ENCODE measurements at places on chromosomes 3 and 15.
A peak's percentile ranks its signal among the peaks of the same experiment; 100 is the strongest.

DNA sequence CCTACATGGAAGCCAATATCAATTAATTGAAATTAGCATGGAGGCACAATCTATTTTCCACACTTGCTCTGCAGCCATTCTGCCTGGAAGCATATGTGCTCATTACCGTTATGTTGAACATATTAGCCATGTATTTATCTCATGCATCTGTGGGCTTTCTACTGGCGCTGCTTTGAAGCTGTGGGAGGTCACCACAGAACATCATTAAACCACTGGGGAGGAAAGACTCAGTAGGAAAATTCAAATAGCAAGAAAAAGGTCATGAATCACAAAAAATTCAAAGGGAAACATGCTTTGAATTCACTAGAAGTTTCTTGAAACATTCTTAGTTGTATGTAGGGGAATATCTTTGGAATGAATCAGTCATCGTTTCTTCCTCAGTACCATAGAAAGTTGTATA, 652.5 kb downstream of the EDEM1 start:
- DNase-seq, result no peak

DNA sequence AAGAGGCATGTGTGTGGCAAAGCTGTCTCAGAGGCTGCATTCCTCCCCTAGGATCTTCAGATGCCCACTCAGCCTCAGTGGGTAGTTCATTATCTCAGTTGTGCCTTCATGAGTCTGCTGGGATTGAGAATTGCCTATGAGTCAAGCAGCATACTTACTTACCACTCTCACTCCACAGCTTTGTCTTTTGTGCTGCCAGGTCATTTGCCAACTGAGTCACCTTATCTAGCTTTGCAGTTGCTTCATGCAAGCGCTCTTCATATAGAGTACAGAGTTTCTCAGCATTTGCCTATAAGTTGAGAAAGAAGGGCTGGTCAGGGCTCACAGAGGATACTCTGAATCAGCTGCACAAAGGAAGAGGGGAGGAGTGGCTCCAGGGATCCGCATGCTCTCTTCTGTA, 89.5 kb downstream of the MYH15 start:
- DNase-seq, result peak; percentile 79

- no peak for DNase-seq
Observed at GRCh38 chr3:172630316-172630715, 80.6 kb downstream of the NCEH1 start.

DNA sequence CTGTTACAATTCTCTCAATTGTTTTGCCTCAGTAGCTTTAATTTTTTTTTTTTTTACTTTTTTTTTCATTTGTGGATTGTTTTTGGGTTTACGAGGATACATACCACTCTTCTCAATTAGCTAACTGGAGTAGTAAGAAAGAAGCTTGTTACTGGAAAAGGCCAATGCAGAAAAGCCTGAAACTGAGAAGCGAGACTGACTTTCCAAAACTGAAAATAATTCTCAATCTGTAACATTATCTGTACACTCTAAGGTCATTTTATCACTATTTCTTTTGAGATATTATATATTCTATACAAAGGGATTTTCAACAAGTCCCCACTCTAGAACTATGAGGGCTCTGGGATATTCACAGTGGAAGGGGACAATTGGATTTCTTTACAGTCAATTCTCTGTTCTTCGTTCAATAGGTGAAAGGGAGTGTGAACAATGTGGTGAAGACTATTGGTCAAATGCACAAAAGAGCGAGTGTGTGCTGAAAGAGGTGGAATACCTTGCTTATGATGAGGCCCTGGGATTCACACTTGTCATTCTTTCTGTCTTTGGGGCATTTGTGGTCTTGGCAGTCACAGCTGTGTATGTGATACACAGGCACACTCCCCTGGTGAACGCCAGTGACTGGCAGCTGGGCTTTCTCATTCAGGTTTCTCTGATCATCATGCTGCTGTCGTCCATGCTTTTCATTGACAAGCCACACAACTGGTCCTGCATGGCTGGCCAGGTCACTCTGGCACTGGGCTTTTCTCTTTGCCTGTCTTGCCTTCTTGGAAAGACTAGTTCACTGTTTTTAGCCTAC, 83.9 kb upstream of the KCNAB1 start:
- DNase-seq, result no peak

GRCh38 chr15:75199357-75199940, 2.2 kb upstream of the C15orf39 start:
- DNase-seq, result no peak

DNA sequence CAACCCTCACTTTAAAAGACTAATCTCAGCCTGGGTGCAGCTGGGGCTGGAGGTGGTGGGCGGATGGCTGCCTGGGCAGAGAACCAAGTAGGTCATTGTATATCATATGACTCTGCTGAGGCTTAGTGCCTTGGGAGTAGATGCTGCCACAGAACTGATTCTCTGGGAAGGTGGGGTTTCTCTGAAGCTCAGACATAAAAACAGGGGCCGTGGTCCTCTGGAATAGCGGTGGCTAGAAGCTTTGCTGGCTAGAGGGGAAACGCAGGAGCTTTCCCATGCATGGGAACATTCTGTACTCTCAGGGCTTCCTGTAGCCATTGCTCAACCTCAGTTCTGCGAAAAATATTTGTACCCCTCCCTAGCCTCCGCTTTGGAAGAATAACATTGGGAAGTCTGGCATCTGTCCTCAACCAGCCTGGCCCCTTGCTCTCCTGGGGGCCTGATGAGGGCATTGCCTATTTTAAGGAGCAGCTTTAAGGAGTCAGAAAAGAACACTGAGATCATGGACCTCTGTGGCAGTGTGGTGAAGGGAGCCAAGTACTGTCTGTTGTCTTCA, 14.7 kb downstream of the TIMP4 start:
- peak; percentile 46 for DNase-seq

DNA sequence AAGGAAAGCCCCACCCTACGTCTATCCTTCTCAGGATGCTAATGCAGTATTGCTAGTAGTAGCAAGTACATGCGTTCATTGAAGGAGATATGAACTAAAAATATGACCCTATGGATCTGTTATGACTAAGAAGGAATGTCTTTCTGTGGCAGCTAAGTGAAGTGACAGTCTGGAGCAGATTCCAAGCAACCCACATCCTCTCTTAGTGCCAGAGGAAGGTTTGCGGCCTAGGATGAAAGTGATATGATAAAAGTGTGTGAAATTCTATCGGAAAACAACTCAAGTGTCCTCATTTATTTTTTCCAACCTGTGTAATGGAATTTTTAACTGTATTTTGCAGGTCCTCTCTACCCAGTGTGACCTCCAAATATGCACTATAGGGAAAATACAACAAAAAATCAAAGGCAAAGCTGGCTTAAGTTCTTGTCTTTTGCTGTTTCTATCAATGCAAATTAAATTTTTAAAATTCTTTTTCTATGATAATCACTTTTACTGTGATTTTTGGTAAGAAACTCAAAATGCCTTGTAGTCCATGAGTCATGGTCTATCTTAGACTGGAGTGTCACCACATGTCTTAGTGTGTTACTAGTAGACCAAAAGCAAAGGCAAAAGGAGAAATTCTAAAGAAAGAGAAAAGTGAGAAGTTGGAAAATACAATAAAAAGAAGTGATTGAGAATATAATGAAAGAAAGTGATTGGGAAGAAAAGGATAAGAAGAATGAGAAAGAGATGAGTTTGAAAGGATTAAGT, 161.2 kb upstream of the TMCO5A start:
- peak; percentile 91 for DNase-seq

GRCh38 chr15:51909584-51909983, 62.0 kb downstream of the LEO1 start:
- no peak for DNase-seq

- no peak for DNase-seq
Observed at GRCh38 chr3:46091741-46092701, 64.7 kb upstream of the XCR1 start.

DNA sequence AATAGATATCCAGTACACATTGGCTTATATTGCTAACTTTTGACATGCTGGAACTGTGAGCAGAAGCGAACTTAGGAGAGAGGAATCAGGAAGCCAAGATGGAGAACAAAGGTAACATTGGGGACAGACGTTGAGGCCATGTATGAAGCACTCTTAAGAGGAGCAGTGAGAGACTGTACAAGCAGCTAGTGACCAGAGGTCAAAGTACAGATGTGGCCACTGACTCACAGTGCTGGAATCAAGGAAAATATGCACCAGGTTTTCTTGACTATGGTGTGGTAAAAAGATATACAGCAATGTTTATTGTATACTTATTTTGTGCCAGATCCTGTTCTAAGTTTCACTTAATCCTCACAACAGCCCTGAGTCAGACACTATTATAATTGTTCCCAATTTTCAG, 2.0 kb upstream of the IL20RB start:
- peak; percentile 78 for DNase-seq

DNA sequence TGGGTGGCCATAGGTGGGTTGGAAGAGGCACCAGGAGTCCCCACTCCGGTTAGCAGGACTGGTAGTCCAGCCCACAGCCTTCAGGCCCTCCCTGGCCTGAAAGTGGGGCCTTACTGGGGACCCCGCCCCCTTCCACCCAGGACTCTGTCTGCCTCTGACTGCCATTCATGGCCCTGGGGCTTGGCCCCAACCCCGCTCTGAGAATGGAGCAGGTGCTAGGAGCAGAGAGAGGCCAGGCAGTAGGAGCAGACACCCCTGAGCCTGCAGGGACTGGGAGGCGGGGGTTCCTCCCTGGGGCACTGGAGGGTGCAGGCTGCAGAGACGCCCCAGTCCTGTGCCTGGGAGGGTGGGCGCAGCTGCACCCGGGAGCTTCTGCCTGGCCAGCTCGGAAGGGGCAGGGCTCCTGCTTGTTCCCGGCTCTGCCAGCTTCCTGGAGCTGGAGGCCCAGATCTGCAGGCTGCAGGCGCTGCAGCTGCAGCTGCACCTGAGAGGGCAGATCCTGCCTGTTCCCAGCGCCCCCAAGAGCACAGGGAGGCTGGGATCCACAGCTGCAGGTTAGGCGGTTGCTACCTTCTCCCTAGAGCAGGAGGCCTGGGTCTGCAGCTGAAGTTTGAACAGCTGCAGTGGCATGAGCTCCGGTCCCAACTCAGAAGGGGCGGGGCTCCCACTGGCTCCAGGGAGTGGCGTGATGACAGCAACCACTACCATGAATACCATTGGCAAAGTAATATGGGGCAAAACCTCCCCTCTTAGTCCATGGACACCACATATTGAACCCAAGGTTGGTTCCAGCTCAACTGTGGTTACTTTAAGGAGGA, 194.7 kb downstream of the SQOR start:
- DNase-seq, result no peak

DNA sequence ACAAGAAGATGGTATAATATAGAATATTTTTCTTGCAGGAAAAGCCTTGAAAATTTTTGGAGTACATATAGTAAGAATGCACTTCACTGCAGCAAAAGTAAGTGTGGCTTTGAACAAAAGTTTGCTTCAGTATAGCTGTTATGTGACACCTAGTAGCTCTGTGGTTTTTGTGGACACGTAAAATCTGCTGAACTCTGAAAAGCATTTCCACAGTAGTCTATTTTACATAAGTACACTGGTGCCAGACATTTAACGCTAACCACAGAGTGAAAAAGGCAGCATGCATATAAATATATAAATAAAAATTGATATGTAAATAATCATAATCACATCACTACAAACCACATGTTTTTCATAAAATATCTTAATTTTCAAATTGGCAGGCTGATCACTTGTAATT, 39.8 kb downstream of the CGGBP1 start:
- no peak for DNase-seq

GRCh38 chr3:185280572-185281365, 26.9 kb upstream of the EHHADH start:
- DNase-seq, result peak; percentile 59

GRCh38 chr3:197362081-197362480, 63.7 kb upstream of the DLG1 start:
- DNase-seq, result no peak

DNA sequence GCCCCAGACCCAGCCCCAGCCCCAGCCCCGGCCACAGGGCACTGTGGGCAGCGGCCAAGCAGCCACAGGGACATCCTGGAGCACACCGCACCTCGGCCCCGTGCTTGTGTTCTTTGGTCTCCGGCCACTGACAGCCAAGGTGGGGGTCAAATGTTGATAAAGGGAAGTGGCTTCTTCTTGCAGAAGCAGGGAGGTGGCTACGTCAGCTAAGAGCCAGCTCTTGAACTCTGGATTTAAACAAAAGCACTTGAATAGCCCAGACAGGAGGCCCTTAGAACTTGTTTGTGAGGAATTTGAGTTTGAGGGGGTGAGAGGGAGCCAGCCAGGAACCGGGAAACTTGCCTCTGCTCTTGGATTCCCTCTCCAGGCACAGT, 135.8 kb upstream of the ABHD17C start:
- no peak for DNase-seq

- DNase-seq, result no peak
Observed at GRCh38 chr3:1661839-1662238, 436.8 kb upstream of the CNTN4 start.

GRCh38 chr3:24439021-24439420, 55.6 kb downstream of the THRB start:
- no peak for DNase-seq

- DNase-seq, result peak; percentile 63
Observed at GRCh38 chr3:157572559-157573270, 69.5 kb upstream of the VEPH1 start.

GRCh38 chr3:101938262-101938847, 89.0 kb downstream of the NFKBIZ start:
- no peak for DNase-seq

DNA sequence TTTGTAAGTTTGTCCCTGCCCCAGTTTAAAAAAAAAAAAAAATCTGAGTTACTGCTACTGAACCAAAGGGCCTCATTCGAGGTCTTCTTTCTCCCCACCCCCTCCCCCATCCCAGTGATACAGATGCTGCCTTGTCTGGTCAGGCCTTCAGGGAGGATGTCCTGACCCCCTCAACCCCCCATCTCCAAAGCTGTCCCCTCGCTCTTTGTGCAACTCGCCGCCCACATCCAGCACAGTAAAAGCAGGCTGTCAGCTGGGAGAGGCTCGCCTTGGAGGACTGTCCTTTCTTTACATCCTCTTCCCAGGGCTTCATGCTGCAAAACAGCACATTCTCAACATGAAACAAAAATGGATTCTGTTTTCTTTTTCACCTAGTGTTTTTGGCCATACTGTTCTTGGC, 133.4 kb downstream of the VGLL4 start:
- no peak for DNase-seq

DNA sequence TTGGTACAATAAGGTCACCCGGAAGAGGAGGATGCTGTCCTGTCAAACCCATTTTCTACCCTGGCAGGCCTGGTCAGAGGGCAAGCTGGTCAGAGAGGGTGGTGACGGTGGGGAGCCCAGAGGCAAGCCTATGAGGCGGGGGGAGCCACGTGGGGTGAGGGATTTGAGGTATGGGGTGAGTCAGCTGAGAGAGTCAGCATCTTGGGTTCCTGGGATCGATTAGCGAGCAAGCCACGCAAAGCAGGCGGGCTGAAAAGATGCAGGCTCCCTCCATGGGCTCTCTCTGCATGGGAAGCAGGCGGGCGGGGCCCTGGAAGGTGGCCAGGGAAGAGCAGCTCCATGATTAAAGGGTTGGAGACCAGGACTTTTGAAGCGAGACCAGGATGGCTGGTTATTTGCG, 48.1 kb downstream of the MAGEF1 start:
- peak; percentile 89 for DNase-seq

- no peak for DNase-seq
Observed at GRCh38 chr3:61415201-61415600, 146.2 kb upstream of the PTPRG start.
